ENCODE measurements at places on chromosomes 1 and 21.

DNA sequence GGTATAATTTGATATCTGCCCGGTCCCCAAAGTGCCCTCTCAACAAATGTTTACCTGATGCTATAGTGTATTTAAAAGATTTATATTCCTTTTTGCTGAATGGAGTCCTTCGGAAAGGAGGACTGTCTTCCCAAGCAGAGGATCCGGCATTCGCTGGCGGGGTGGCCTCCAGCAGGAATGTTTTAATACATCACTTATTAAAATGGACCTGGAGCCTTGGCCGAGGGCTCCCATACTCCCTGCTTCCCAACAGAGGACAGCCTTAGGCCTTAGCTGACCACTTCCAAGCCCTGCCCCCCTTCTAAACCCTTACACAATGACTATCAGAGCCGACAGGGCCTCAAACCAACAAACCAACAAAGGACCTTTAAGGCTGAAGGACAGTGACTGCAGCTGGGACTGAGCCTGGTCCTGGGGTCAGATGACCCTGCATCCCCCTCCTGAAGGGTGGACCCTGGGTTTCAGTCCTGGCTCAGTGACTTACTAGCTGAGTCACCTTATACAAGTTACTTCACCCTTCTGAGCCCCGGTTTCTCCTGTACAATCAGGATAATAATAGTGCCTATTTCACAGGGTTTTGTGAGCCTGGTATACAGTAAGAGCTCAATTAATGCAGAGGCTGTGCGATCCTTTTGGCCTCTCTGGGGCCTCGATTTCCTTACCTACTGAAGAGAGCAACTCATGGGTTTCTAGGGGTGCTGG lies 5.6 kb downstream of the CAMK2N1 start:
- no peaks in the 10 kb centered on the region for H3K36me3 ChIP-seq
- peak; percentile 84 for DNase-seq
- H3K4me1 ChIP-seq: peaks cover 14% of the 10 kb centered on the region
- no peaks in the 10 kb centered on the region for H3K27me3 ChIP-seq
- H3K27ac ChIP-seq: peak overlapping the region; percentile 93
- H3K4me3 ChIP-seq: no peak overlapping the region

DNA sequence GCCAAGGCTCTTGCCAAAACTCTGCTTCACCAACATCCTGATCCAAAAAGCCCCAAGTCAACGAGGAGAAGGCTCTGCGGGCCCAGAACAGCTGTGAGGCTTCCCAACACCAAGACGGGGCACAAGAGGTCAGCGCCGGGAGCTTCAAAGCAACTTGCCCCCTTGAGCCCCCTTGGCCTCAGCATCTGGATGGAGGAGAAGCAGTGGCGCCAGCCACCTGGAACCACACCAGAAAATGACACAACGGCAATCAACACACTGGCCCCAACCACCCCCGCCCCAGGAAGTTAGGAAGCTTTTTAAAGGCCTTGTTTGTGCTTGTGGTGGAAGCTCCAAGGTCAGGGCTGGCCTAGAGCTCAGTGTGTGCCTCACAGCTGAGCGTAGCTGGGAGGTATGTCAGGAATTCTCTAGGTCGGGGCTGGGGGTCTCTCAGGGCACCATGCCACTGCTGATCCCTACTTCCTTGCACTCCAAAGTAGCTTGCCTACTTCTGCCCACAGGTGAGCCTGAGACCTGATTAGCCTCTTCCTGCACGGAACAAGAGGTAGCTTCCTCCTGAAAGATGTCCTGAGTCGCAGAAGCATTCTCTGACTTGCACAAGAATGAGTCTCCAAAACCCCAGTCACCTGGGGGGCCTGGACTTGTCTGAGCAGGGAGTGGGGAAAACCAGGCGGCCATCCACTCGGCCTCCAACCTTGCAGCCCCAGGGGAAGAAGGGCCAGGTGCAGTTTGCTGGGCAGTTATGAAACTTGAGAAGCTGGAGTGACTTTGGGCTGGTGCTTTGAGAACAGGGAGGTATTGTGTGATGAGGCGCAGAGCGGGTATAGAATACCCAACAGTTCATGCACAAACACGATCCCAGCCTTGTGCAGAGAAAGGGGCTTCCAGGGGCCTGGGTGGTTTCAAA lies 9.7 kb upstream of the SRP9 start:
- no peaks in the 10 kb centered on the region for H3K27me3 ChIP-seq
- H3K4me3 ChIP-seq: no peak overlapping the region
- H3K4me1 ChIP-seq: peaks cover 11% of the 10 kb centered on the region
- H3K36me3 ChIP-seq: no peaks in the 10 kb centered on the region
- H3K27ac ChIP-seq: no peak overlapping the region
- DNase-seq: no peak

DNA sequence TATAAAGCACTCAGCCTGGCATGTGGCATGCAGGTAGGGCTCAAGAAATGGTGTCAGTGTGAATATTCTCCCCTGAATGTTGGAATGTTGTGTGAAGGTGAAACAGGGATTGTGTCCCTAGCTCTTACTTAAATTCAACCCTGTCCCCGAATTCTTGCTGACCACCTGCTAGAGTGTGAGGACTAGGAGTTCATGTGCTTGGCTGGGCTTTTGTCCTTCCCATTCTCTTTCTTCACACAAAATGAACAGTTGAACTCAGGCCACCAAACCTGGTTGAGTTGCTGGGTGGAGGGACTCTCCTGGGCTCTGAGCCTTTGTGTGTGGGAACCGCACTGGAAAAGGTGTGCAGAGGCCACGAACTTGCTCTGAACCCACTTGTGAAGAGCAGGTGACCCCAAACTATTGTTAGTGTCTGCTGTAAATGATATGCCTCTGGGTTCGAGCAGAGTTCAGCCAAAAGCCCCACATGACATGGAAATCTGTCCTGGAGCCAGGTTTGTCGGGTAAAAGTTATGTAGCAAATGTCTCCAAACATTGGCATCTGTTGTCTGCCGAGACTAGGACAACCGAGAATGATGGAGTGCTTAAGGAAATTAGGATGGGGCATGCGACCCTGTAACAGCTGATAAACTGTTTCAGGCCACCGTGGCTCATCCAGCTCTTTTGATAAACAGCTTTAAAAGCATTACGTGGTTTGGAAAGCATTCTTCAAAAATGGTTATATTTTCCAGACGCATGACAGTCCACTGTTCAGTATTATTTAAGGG lies 144.2 kb downstream of the DHRS3 start:
- DNase-seq: no peak
- no peak overlapping the region for H3K4me3 ChIP-seq
- peaks cover 18% of the 10 kb centered on the region for H3K4me1 ChIP-seq
- no peaks in the 10 kb centered on the region for H3K27me3 ChIP-seq
- peaks cover 4% of the 10 kb centered on the region for H3K36me3 ChIP-seq

DNA sequence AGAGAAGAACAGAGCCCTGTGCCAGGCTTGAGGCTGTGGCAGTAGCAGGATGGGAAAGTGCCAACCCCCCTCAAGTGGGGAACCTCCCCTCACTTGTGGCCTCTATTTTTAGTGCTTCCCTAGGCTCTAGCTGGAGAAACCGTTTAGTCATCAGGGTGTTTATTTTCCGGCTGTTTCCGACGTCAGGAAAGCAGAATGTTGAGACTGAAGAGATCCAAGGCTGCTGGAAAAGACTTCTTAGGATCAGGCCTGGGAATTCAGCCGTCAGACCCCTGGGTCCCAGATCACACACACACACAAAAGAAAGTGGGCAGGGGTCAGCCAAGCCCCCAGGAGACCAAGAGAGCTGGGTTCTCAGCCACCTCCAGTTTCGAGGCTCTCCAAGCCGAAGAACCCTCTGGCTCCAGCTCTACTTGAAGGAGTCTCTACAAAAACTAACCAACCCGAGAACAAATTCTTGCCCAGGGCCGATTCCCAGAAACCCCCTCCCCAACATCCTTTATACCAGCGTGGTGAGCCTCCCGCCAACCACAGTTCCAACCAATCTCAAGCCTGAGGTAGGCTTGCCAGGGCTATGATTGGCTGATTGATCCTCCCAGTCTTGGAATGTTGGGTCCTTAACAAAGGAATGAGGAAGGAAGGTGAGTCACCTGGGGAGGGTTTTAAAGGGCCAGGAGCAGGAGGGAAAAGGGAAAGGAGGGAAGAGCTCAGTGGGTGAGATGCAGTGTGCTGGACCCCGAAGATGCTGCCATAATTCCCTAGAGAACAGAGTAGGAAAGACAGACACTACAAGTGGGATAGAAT lies 2.5 kb upstream of the MEF2D start:
- no peaks in the 10 kb centered on the region for H3K27me3 ChIP-seq
- H3K27ac ChIP-seq: peak overlapping the region; percentile 99
- DNase-seq: peak; percentile 96
- H3K36me3 ChIP-seq: no peaks in the 10 kb centered on the region
- H3K4me3 ChIP-seq: no peak overlapping the region

Data from small intestine (tissue), 16 donors.